Substantia nigra (tissue), 51 donors: ENCODE measurements at places on chromosomes 1 and 21.
A peak's percentile ranks its signal among the peaks of the same experiment; 100 is the strongest.

DNA sequence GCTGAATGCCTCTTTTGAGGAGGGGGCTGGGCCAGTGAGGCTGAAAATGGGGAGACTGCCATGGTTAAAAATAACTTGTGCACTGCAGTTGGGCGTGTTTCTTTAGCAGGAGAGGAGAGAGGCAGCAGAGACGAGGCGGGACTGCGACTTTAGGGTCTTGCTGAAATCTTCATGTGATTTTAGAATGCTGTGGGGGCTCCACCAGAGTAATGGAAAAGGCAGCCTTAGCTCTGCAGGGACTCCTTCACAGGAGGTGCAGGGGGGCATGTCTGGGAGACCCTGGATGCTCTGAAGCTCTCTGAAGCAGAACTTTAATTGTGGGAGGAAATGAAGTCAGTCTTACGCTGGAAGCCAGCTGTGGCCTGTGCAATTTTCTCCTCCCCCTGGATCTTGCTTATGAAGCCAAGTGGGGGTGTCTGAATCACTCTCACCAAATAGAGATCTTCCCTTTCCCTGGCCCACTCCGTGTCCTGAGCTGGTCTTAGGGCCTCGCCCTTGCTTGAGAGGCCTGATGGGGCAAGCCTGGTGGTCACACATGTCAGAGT is 60.8 kb downstream of the NDUFS5 start:
- no peak for DNase-seq

GRCh38 chr1:94642617-94643321 is 101.2 kb upstream of the F3 start:
- DNase-seq: no peak

DNA sequence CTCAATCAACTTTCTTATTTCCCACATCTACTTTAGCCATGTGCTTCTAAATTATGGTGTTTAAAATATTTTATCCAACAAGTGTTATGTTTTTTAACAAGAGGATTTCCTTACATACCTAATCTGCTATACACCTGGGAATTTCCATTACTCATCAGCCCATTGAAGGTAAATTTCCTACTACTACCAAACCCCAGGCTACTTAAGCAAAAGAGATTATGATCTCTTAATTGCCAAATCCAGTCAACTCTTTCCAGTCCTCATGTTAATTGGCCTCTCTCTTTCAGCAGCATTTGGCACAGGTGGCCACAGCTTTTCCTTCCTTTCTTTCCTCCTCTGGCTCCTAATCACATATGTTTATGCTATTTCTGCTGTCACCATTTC is 5.1 kb upstream of the C1orf162 start:
- no peak for DNase-seq

GRCh38 chr1:164310166-164310565 is 248.8 kb upstream of the PBX1 start:
- no peak for DNase-seq

GRCh38 chr1:101356604-101357443 is 120.0 kb downstream of the S1PR1 start:
- no peak for DNase-seq

GRCh38 chr1:225772323-225772768 is 5.3 kb upstream of the SRP9 start:
- peak; percentile 72 for DNase-seq

DNA sequence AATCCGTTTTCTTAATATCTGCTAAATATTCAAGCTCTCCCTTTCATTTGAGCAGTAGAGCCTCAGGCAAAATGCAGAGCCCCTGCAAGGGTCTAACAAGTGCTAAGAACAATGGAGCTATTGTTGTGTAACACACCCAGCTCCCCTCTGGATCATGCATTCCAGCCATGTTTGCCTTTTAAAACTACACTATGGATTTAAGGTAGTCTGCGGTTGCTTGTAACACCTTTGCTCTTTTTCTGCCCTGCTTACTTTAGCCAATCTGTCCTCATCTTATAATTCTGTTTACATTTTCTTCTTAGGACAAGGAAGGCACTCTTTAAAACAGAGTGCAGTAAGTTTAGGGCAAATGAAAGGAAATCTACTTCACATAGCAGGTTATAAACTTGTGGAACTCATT is 60.0 kb upstream of the C1orf105 start:
- no peak for DNase-seq

- DNase-seq: peak; percentile 39
These were observed 10.0 kb downstream of the SLX9 start for GRCh38 chr21:44949779-44950198.

- DNase-seq: no peak
These were observed 34.9 kb downstream of the ZNF644 start for GRCh38 chr1:90986953-90987352.

GRCh38 chr1:151266821-151267220 is 12.3 kb downstream of the PSMD4 start:
- DNase-seq: no peak

- DNase-seq: no peak
These were observed 80.7 kb upstream of the TNR start for GRCh38 chr1:175824079-175824478.

GRCh38 chr21:42513151-42513984 is at the start of gene SLC37A1:
TSS of gene SLC37A1 (plus strand) at chr21:42513852. CDS start at chr21:42518455, 4,603 bp downstream.
- DNase-seq: no peak

GRCh38 chr1:8109216-8109615 is 83.1 kb upstream of the ERRFI1 start:
- no peak for DNase-seq

DNA sequence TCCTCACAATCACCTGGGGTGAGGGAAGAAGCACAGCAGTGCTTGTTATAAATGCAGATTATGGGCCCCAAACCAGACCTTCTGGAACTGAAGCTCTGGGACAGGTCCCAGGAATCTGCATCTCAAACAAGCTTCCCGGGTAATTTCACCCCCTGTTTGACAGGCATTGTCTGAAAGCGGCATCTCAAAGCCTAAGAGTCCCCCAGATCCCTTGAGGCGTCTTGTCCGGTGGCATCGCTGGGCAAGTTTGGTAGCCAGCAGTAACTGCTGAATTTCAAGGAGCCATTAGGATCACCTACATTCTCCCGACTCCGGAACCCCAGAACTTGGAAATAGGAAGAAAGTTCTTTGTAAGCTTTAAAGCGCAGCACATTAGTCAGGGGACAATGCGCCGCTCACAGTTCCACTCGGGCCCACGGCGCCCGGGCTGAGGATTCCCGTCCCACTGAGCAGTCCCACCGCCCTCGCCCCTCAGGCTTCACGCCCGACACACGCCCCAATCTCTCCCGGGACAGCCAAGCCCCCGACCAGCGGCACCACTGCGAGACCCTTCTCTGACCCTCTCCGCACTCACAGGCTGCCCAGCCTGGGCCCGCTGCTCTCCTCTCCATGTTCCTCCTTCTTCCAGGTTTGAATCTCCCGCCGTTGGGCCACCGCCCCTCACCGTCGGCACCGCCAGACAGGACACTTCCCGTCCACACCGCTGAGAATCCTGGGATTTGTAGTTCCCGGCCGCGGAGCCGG is at the start of gene IQGAP3:
Gene IQGAP3, minus strand, starts transcription at position 647 of the 744 bp plus-strand sequence. Its CDS starts 36 bp downstream, at position 611.
- DNase-seq: peak; percentile 39

DNA sequence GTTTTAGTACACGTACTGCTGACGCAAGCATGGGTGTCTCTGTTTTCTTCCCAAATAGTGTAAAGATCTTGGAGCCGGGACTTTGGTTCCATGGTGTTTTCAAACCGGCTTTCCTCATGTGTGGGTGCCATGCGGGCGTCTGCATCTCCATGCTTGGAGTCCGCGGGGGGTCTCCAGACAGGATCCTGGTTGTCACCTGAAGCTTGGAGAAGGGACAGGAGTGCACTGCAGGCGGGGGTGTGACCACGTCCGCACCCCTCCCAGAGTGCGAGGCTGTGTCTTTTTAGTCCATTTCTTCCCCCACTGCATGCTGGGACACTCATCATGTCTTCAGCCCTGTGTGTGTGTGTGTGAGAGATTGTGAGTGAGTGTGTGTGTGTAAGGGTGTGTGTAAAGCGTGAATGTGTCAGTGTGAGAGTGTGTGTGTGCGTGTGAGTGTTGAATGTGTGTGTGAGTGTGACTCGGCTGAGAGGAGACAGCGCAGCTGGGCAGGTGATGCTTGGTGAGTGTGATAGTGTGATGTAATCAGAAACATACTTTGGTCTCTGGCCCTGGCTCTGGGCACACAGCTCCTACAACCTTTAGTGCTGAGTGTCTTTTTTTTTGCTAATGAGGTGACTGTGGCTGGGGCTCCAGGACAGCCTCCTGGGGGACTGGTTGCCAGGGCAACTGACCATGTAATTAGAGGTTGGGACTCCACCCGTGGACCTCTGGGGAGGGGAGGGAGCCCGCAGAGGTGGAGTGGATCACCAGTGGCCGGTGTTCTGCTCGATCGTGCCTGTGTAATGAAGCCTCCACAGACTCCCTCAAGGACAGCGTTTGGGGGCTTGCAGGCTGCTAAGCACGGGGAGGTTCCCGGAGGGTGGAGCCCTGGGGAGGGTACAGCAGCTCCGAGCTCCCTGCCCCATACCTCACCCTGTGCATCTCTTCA is 55.1 kb downstream of the AGPAT3 start:
- no peak for DNase-seq

DNA sequence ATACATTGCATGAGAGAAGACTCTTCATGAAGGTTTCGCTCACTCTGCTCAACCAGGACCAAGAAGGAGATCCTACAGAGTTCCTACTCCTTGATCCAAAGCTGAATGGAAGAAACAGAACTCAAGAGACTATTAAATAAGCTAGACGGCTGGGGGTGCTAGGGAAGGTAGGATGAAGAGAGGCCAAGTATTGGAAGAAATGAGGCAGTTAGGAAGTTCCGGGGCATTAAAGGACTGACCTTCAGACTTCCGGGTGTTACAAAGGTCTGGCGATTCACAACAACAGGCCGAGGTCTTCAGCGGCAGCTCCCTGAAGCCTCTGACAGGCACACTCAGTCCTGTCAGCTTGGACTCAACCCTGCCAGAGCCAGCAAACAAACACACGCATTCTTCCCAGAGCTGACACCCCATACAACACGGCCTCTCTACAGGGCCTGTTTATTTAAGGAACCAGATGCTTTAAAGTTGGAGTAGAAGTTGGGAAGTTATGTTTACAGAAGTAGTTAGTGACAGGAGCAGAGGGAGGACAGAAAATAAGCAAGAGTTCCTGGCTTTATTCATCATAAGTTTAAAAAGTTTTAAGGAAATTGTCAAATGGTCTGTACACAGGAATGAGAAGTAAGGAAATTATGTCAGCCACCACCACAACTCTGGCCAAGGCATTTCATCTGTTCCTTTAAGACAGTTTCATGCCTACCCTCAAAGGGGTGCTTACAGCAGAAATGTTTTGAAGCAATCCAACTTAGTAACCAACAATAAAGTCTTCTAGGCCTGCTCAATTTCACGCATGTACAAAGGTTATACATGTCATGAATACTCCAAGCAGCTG is 4.7 kb downstream of the SORT1 start:
- peak; percentile 55 for DNase-seq

- no peak for DNase-seq
These were observed 113.5 kb downstream of the MAP3K21 start for GRCh38 chr1:233440951-233441401.

DNA sequence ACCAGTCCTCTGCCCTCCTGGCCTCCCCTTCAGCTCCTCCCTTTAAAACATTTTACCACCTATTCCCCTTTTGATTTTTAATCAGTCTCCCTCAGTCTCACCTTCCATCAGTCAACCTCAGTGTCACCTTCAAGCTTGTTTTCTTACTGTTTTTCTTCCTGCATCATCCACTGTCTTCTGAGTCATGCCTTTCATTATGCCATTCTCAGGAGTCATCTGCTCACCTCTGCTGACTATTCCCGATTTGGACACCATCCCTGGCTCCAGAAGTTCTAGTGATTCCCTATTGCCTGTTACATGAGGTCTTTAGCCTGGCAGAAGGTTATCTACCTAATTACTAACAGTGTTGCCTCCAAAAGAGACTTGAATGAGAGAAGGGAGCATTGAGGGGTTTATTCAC is 23.9 kb downstream of the NFASC start:
- no peak for DNase-seq

DNA sequence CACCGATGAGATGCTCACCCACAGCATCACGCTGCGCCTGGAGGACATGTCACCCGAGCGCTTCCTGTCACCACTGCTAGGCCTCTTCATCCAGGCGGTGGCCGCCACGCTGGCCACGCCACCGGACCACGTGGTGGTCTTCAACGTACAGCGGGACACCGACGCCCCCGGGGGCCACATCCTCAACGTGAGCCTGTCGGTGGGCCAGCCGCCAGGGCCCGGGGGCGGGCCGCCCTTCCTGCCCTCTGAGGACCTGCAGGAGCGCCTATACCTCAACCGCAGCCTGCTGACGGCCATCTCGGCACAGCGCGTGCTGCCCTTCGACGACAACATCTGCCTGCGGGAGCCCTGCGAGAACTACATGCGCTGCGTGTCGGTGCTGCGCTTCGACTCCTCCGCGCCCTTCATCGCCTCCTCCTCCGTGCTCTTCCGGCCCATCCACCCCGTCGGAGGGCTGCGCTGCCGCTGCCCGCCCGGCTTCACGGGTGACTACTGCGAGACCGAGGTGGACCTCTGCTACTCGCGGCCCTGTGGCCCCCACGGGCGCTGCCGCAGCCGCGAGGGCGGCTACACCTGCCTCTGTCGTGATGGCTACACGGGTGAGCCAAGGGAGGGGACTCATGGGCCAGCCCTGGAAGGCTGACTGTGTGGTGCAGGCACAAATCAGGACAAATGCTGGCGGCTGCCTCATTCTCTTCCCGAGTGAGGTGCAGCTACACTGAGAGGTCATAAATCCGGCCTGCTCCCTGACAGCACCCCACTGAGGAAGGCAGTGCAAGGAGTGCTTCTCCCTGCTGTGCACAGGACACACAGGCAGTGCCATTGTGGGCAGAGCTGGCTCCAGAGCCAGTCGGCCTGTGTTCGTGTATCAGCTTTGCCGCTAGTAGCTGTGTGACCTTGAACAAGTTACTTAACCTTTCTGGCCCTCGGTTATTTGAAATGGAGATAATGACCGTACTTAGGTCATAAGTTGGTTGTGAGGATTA is 9.4 kb downstream of the CELSR2 start:
- DNase-seq: no peak

DNA sequence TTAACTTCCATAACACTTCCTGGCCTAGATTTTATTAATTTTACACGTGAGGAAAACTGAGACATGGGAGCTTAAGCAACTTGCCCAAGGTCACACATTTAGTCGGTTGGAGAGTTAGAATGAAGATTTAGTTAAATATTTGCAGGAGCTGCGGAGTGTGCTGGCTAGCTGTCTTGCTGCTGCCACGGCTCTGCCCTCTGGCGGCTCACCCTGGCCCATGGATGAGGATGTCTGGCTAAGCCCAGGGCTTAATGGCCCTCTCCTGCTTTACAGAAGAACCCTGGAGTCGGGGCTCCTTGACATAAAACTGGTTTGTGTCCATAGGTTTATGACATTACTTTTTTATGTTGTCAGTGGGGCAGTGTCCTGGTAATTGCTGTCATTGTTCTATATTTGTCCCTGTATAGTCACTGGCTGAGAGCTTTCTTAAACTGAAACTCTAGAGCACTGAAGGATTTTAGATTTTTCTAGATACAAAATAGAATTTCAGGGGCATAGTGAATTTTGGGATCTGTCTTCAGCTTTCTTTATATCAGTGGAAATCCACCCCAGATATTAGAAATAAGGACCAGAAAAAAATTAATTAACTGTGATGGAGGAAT is 88.9 kb upstream of the WLS start:
- DNase-seq: peak; percentile 35

GRCh38 chr1:188670837-188671236 is 1806.8 kb downstream of the BRINP3 start:
- DNase-seq: no peak

GRCh38 chr1:74673351-74674111 is at the start of gene ERICH3:
TSS of gene ERICH3 (minus strand) at chr1:74673792. CDS start at chr1:74673519, 273 bp downstream.
- no peak for DNase-seq
